ENCODE measurements at places on chromosomes 11 and 22.

GRCh38 chr11:115627666-115628460 is 123.6 kb upstream of the CADM1 start:
- H3K27ac ChIP-seq = no peak overlapping the region
- no peaks in the 10 kb centered on the region for H3K27me3 ChIP-seq
- no peak overlapping the region for H3K4me3 ChIP-seq
- no peaks in the 10 kb centered on the region for H3K36me3 ChIP-seq
- DNase-seq = no peak
- H3K4me1 ChIP-seq = no peaks in the 10 kb centered on the region

DNA sequence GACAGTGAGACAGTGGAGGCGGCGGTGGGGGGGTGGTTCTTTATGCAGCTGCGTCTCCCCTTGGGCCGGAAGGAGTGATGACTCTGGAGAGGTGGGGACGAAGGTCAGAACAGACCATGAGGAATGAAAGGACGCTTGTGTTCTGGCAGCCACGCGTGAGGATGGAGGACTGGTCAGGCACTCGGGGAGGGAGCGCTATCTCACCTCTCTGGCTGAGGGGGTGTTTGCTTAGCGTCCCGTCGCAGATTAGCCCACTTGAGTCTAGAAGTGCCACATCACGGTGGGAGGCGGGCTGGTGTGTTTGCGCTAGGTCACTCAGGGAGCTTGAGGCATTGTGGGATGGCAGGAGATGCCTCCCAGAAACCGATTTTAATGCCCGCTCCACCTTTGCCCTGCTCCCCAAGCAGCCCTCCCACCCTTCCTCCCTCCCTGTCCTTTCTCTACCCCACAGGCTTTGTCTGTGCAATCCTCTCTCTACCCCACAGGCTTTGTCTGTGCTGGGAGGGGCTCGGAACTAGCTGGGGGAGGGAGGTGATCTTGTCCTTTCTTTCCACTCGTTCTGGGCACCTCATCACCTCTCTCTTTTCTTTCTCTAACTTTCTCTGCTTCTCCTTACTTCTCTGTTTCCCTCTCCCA is 97.8 kb downstream of the PKNOX2 start:
- H3K4me1 ChIP-seq = no peaks in the 10 kb centered on the region
- H3K36me3 ChIP-seq = no peaks in the 10 kb centered on the region
- H3K27me3 ChIP-seq = peaks cover 24% of the 10 kb centered on the region
- H3K4me3 ChIP-seq = no peak overlapping the region
- H3K27ac ChIP-seq = no peak overlapping the region
- no peak for DNase-seq

DNA sequence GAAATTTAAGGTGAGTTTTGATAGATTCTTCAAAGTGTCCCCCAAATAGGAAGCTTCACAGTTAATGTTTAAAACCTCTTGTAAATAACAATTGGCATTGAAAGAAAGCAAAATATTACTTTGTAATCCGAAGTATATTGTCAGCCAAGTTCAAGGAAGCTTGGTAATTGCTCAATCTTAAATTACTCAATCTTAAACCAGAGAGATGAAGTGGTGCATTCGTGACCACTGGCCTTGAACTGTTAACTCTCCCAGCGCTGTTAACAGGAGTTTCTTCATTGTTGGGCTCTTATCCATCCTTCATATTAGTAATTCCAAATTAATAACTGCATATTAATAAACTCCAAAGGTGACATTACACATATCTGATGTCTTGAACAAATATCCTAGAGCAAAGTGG is 20.6 kb upstream of the FDX1 start:
- peaks cover 9% of the 10 kb centered on the region for H3K27me3 ChIP-seq
- H3K4me1 ChIP-seq = no peaks in the 10 kb centered on the region
- H3K27ac ChIP-seq = no peak overlapping the region
- no peaks in the 10 kb centered on the region for H3K36me3 ChIP-seq
- DNase-seq = no peak

DNA sequence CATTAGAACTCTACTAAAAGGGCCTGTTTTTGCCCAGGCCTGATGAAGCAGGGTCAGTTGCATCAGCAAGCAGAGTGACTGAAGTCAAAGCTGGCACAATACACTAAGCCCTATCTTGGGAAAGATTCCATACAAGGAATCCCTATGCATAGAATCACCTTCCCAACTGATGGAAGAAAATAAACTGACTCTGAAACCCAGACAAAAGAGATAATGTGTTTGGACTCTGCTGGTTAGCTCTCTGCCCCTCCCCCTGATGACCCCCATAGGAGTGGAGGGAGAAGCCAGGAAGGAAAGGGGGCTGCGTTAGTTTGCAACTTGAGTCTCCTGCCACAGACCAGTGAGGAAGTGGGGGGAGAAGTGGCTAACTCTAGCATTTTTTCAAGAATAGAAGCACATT is 32.9 kb downstream of the GALNT18 start:
- no peaks in the 10 kb centered on the region for H3K4me1 ChIP-seq
- no peak for DNase-seq
- H3K4me3 ChIP-seq = no peak overlapping the region
- peaks cover 7% of the 10 kb centered on the region for H3K27me3 ChIP-seq
- H3K36me3 ChIP-seq = no peaks in the 10 kb centered on the region
- H3K27ac ChIP-seq = no peak overlapping the region

DNA sequence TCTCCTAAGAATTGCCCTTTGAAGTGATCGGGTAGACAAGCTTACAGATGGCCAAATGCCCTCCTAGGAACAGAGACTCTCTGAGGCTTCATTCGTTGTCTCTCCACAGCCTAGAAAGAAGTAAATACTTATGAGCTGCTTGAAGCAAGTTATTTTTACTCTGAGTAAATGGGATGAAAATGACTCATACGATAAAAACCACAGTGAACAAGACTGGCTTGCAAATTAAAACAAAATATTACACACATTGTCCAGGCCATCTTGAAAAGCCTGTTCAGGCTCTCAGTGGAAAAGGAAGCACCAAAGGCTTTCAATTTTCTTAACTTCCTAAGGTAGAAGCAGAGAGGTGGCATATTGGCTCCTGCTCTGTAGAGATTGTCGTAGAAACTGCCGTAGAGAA is 294.2 kb downstream of the NELL1 start:
- no peak overlapping the region for H3K27ac ChIP-seq
- DNase-seq = no peak
- no peak overlapping the region for H3K4me3 ChIP-seq
- no peaks in the 10 kb centered on the region for H3K36me3 ChIP-seq
- H3K4me1 ChIP-seq = no peaks in the 10 kb centered on the region
- no peaks in the 10 kb centered on the region for H3K27me3 ChIP-seq

GRCh38 chr11:134554861-134555260 is 142.8 kb upstream of the B3GAT1 start:
- H3K4me3 ChIP-seq = no peak overlapping the region
- no peak overlapping the region for H3K27ac ChIP-seq
- no peaks in the 10 kb centered on the region for H3K36me3 ChIP-seq
- no peak for DNase-seq
- no peaks in the 10 kb centered on the region for H3K4me1 ChIP-seq

- no peak for DNase-seq
- H3K27me3 ChIP-seq = no peaks in the 10 kb centered on the region
- H3K27ac ChIP-seq = no peak overlapping the region
- peaks cover 7% of the 10 kb centered on the region for H3K4me1 ChIP-seq
- H3K4me3 ChIP-seq = no peak overlapping the region
Measured at GRCh38 chr11:71429701-71430100, 18.5 kb downstream of the DHCR7 start.

DNA sequence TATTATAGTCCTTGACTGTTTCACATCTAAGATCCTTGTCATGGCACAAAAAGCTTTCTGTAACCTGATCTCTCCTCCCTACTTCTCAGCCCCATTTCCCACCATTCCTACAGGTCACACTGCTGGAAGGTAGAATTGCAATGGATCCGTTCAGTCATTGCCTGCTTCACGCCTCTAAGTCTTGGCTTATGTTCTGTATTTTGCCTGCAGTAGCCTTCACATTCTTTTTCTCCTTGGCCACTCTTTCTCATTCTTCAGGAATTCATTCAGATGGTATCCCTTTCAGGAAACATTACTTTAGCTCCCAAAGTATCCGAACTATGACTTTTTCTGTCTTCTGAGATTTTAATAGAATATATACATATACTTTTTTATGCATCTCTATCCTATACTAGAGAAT is 731.5 kb downstream of the NTM start:
- H3K4me3 ChIP-seq = no peak overlapping the region
- H3K27ac ChIP-seq = no peak overlapping the region
- H3K36me3 ChIP-seq = no peaks in the 10 kb centered on the region

- no peak overlapping the region for H3K27ac ChIP-seq
- no peaks in the 10 kb centered on the region for H3K36me3 ChIP-seq
- peaks cover 8% of the 10 kb centered on the region for H3K27me3 ChIP-seq
- no peaks in the 10 kb centered on the region for H3K4me1 ChIP-seq
- H3K4me3 ChIP-seq = no peak overlapping the region
Measured at GRCh38 chr11:61949169-61950034, 749 bp upstream of the BEST1 start.

GRCh38 chr11:134266841-134267251 is 9.3 kb upstream of the GLB1L3 start:
- no peaks in the 10 kb centered on the region for H3K27me3 ChIP-seq
- no peak overlapping the region for H3K27ac ChIP-seq
- DNase-seq = no peak
- peaks cover 45% of the 10 kb centered on the region for H3K4me1 ChIP-seq
- H3K36me3 ChIP-seq = peaks cover 19% of the 10 kb centered on the region

DNA sequence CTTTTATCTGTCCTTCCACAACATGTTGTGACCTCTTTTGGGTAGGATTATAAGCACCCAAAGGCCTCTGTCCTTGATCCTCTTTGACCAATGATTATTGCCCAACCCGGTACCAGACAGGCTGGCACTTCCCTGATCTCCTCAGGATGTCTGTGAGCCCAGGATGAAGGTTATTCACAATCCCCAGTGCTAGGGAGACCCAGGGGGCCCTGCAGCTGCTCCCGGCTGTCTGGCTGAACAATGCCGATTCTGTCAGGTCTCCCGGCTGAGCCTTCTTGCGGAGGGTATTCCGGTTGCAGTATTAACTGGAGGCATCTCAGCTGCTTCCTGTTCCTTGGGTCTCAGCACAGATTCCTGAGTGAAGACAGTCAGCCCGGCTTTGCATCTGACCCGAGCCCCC is 71.2 kb upstream of the CDON start:
- H3K27me3 ChIP-seq = peaks cover 2% of the 10 kb centered on the region
- DNase-seq = no peak
- H3K36me3 ChIP-seq = no peaks in the 10 kb centered on the region
- H3K4me3 ChIP-seq = no peak overlapping the region
- no peak overlapping the region for H3K27ac ChIP-seq

DNA sequence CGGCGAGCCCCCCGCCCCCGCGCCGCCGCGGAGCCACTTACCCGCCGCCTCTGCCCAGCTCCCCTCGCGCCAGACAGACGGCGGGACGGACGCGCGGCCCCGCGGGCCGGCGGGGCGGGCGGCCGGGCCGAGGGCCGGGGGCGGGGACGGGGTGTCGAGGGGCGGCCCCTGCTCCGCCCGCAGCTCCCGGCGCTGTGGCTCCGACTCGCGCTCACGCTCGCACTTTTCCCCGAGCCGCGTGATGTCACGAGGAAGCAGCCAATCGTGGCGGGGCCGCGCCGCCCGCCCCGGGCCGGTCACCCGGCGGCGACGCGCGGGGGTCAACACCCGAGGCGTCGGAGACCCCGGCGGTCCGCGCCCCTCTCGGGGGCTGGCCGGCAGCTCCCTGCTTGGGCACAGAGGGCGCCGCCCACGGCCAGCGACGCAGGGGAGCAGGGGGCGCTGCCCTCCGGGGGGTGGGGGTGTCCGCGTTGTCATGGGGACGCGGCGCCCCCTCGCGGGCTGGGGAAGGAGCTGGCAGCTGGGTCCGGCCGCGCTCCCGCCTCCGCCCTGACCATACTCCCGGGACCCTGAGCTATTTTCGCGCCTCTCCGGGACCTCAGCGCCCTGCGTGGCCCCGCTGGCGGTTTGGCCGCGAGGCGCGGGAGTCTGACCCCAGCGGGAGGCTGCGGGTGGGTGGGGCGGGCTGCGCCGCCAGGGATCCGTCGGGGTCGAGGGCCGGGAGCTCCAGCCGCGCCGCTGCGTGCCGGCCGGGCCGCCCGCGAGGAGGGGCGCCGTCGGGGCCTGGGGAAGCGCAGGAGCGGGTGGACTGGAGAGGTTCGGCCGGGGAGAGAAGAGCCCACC is at the start of gene CHRM4:
CHRM4 (minus strand) TSS at position 199 of the 843 bp plus-strand sequence. CDS start 5,219 bp downstream, outside the sequence.
- H3K27ac ChIP-seq = no peak within 1 kb of the TSS
- peak within 1 kb of the TSS; percentile 71 for H3K4me3 ChIP-seq
- H3K4me1 ChIP-seq = peaks cover 16% of the 10 kb centered on the region
- H3K36me3 ChIP-seq = no peaks in the 10 kb centered on the region
- peaks cover 50% of the 10 kb centered on the region for H3K27me3 ChIP-seq

GRCh38 chr22:29799217-29799680 is 32.1 kb downstream of the UQCR10 start:
- H3K27ac ChIP-seq = no peak overlapping the region
- H3K4me1 ChIP-seq = peaks cover 15% of the 10 kb centered on the region
- DNase-seq = no peak
- H3K27me3 ChIP-seq = no peaks in the 10 kb centered on the region
- no peak overlapping the region for H3K4me3 ChIP-seq

- H3K27ac ChIP-seq = no peak overlapping the region
- no peak for DNase-seq
- no peaks in the 10 kb centered on the region for H3K36me3 ChIP-seq
- H3K27me3 ChIP-seq = peaks cover 22% of the 10 kb centered on the region
Measured at GRCh38 chr22:21030032-21030431, 2.3 kb downstream of the SLC7A4 start.

DNA sequence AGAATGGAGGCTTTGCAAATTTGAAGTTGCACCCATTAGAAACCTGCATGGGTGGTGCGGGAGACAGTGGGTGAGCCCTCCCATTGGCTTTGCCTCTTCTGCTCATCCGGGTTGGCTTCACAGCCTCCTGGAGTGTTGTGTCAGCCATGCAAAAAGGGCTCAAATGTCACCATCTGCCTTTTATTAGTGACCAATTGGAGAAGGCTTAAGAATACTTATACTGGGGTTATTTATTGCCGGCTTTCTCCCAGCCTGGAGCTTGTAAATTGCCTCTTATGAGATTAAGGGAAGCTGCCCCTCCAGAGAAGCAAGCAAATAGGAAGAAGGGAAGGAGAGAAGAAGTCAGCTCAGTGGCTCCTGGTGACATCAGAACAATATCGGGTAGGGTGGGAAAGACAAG is 182.6 kb downstream of the ST3GAL4 start:
- H3K27me3 ChIP-seq = no peaks in the 10 kb centered on the region
- H3K36me3 ChIP-seq = no peaks in the 10 kb centered on the region
- DNase-seq = no peak
- H3K4me1 ChIP-seq = no peaks in the 10 kb centered on the region
- H3K4me3 ChIP-seq = no peak overlapping the region

DNA sequence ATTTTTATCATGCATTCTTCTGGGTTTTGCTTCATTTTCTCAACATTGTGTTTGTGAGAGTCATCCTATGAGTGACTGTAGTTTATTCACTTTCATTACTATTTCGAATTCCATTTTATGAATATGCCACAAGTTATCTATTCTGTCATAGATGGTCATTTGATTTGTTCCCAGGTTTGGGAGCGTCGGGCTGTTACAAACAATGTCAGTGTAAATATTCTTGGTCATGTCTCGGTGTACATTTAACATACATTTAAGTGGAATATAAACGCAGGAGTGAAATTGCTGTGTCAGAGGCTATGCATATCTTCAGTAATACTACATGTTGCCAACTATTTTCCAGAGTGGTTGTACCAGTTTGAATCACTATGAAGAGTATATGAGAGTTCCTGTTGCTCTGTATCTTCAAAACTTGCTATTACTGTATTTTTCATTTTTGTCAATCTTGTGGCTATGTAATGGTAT is 2.4 kb downstream of the TRIM44 start:
- peaks cover 47% of the 10 kb centered on the region for H3K36me3 ChIP-seq
- H3K27ac ChIP-seq = no peak overlapping the region
- DNase-seq = no peak
- H3K4me3 ChIP-seq = no peak overlapping the region
- peaks cover 5% of the 10 kb centered on the region for H3K27me3 ChIP-seq

Data from activated T-helper 2 cell treated with anti-CD3 and anti-CD28 coated beads, Interferon-gamma antibody, Interleukin-2, Interleukin-4, amounts not matched to agents 10 μg/mL and 5 μg/mL and 100 μg/mL, durations not matched to agents 14 hours and 24 hours and 36 hours (primary cell).